ENCODE measurements at places on chromosomes 5 and 9.

DNA sequence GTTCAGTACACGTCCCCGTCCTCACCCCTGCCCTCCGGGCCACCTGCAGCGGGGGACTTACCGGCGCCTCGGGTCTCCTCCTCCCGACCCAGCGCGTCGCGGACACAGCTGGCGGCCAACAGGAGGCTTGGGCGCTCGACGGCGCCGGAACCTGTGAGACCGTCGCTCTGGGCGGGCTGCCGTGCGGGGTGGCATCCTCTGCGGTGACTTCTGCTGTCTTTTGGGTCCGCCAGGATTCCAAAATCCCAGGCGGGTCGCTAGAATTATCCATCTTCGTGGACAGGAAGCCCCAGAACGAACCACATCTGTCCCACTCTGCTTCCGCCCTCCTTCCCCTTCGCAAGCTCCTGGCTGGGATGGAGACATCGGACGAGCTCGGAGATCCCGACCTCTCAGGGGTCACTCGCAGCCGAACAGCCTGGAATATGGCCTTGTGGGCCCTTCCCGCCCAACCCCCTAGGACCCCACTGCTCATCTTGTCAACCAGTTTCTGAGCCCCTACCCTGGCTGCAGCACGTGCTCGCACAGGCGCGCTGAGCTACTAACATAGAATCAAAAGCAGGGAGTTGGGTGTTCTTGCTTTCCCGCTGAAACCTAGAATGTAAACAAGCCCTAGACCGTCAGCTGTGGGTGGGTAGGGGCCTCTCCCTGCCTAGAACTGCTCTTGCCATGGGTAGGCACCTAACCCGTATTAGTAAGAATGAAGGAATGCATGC is 947 bp upstream of the MARCHF3 start:
- no peak for DNase-seq

GRCh38 chr5:136563489-136563888 is 198.1 kb upstream of the TRPC7 start:
- DNase-seq, result no peak

DNA sequence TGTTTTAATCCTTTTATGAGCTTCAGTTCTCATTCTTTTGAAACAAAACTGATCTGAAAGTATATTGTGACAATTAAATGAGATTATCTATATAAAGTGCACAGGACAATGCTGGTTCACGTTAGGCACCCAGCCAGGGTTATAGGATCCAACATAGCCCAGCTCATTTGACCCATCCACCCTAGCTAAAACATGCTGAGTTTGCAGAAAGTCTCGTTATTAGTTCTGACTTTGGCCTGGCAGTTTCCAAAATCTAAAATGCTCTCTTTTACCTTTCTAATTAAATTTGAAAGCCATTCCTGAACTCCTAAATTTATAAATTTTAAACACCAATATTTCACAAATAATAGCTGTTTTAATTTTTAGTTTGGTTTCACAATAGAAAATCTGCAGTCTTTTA is 131.9 kb upstream of the PTPRD start:
- DNase-seq, result no peak

DNA sequence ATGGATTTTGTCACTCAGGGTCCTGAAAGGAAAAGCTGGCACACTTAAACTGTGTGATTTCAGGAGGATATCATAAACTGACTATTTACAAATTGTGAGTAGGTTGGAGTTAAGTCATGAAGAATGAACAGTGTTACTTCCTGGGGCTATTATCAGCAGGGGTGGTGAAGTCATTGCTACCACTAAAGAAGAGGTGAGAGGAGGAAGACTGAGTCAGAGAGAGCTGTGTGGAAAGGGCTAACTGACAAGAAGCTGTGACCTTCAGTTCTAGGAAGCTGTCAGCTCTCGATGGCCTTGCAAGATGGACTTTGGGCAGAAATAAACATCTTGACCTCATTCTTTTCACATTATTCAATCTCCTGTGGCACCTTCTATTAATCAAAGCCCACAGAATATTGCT is 72.3 kb upstream of the STARD4 start:
- no peak for DNase-seq

- DNase-seq, result no peak
Observed at GRCh38 chr5:160833806-160834205, 18.2 kb downstream of the ATP10B start.

- no peak for DNase-seq
Observed at GRCh38 chr5:173891308-173892116, 3.4 kb downstream of the CPEB4 start.

DNA sequence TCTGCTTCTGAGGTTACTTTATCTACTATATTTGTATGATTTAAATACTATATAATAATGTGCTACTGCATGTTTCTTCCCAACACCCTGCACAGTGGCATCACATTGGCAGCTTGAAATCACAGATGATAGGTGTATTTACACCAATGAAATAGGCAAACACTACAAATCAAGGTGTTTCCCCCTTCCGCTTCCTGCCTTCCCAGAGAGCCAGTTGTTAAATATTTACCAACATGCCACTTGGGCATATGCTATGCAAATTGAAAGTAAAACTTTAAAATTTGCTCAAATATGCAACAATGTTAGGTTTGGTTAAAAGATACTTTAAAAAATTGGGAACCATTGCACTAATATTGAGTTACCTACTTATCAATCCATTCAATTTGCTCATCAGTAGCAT is 58.2 kb upstream of the SMARCA2 start:
- no peak for DNase-seq
